ENCODE measurements at places on chromosomes 12 and 14.
A peak's percentile ranks its signal among the peaks of the same experiment; 100 is the strongest.

GRCh38 chr12:130162745-130163460 lies 639 bp downstream of the FZD10 start:
- no peak for DNase-seq

- no peak for DNase-seq
Observed at GRCh38 chr14:51014625-51015024, 70.3 kb upstream of the PYGL start.

- DNase-seq, result no peak
Observed at GRCh38 chr14:66831173-66831572, 323.2 kb downstream of the GPHN start.

- peak; percentile 73 for DNase-seq
Observed at GRCh38 chr12:65822732-65823512, 1.4 kb upstream of the HMGA2 start.

GRCh38 chr14:22973217-22974032 lies 8.9 kb downstream of the AJUBA start:
- DNase-seq, result peak; percentile 50

- no peak for DNase-seq
Observed at GRCh38 chr12:25992026-25992782, 33.7 kb downstream of the RASSF8 start.

DNA sequence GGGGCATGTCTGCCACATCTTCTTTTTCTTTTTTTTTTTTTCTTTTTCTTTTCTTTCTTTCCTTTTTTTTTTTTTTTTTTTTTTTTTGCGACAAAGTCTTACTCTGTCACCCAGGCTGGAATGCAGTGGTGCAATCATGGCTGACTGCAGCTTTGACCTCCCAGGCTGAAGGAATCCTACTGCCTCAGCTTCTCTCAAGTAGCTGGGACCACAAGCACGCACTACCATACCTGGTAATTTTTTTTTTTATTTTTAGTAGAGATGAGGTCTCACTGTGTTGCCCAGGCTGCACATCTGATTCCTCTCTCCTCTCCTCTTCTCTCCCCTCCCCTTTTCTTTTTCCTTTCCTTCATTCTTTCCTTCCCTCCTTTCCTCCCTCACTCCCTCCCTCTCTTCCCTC lies 18.5 kb downstream of the SLC15A5 start:
- DNase-seq, result no peak

DNA sequence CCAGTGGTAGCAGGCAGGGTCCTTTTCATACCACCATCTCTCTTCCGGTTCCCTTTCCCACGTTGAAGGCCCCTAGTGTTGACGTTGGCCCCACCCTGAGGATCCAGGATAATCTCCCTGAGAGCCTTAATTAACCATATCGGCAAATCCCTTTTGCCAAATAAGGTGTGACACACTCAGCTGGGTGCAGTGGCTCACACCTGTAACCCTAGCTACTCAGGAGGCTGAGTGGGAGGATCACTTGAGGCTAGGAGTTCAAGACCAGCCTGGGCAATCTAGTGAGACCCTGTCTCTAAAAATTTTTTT lies 2.8 kb upstream of the TMEM119 start:
- DNase-seq, result no peak

DNA sequence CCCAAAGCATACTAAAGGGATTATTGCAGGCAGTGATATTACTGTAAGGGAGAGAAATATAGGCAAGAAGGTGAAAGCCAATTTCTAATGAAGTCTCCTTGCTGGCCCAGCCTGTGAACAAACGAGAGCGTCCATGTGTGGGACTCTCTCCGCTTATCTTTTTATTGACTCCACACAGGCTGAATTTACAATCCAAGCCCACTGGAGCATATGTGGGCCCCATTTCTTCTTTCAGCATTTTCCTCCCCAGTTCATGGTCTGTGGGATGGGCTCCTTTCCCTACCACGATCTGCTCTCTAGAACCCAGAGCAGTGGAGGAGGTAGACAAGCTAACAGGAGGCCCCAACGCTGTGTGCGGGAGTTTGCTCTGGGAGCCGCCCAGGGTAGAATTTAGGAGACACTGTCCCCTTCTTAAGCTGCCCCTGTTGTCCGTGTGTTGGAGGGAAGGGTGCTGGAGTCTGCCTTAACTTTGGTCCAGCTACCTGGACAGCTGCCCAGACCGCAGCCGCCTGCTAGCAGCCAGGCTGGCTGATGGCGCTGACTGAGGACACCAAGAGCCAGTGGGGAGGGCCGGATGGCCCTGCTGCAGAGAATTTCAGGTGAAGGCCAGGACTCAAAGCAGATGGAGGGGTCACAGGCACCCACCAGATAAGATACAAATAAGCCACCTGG lies 3.2 kb upstream of the HOXC11 start:
- no peak for DNase-seq

DNA sequence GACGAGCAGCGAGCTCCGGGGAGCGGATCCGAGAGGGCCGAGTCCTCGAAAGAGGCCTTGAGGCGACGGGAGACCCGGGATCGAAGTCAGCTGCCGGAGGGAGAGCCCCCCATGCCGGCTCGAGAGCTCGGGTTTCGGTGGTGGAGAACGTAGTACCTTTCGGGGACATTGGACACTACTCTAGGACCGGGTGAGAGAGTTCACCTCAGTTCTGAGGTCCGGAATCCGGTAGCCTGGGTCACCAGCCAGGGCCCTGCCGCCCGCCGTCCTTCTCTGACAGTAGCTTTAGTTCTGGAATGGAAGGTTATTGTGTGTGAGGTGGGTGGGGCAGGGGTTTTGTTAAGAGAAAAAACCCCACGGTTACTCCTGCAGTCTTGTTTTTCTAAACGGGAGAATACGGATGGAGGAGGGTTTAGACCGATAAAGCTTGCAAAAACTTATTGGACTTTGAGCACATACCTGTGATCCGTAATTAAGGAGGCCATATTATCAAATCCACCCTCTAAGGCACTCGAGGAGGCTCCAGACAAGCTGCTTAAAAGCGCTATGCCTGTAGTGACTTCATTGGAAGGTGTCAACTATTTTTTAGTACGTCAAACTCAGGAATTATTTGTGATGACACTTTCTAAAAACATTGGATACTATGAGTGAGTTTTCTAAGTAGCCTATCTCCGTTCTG lies 765 bp downstream of the SCYL2 start:
- no peak for DNase-seq

Measured in iPS-NIHi11 (cell line).